Ovary (tissue), 10 donors: ENCODE measurements at places on chromosomes 2 and 18.

- no peak for DNase-seq
Observed at GRCh38 chr18:26436176-26437051, 111.9 kb downstream of the KCTD1 start.

DNA sequence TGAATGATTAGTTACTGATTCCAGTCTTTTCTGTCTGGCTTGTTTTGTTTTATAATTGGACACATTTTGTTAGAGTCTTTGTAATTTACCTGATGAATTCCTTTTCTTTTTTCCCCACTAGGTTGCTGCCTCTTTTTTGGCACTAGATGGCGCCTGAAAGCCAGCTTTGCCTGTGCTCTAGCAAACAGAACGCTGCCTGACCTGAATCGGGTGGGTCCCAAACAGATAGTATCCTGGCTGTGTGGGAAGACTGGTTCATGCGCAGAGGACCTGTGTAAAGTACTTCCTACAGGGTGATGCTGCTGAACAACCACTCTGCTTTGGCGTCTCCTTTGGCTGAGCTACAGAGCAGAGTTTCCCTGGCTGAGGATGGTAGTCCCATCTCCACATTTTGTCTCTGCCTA lies 288.2 kb downstream of the IKZF2 start:
- no peak for DNase-seq

- no peak for DNase-seq
Observed at GRCh38 chr2:23803264-23803964, 123.5 kb downstream of the ATAD2B start.

- DNase-seq: no peak
Observed at GRCh38 chr2:31314761-31315160, 80.8 kb downstream of the EHD3 start.

- DNase-seq: peak; percentile 31
Observed at GRCh38 chr2:220104871-220105351, 477.5 kb downstream of the SLC4A3 start.

GRCh38 chr18:29062921-29063320 lies 886.0 kb upstream of the CDH2 start:
- no peak for DNase-seq
